ENCODE measurements at places on chromosomes 3 and 15.

- DNase-seq, result no peak
These were observed 84.5 kb downstream of the WDR76 start for GRCh38 chr15:43911235-43911781.

GRCh38 chr15:82181371-82181770, 81.2 kb downstream of the EFL1 start:
- no peak for DNase-seq

- DNase-seq, result no peak
These were observed 986.5 kb downstream of the ROBO2 start for GRCh38 chr3:78026318-78026828.

DNA sequence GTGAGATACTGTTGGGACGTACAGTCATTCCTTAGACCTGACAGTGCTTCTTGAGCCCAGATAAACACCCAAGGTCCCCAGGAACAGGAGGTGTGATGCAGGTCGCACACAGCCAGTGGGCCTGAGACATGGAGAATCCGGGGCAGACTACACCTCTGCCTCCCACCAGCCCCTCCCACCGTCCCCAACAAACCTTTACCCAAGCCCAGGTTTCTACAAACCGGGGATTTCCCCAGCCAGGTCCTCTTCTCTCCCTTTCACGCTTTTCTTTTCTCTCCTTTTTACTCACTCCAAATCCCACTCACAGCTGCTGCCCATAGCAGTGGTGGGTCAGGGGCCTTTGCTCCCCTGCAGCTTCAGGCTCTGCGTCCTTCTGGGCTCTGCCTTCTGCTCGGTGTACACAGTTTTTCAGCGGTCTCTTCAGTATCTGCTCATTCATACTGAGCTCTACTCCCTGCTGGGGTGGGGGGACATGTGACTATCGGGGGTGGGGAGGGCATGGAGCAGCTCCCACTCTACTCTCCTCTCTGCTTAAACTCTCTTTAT, 4.8 kb upstream of the PCSK6 start:
- no peak for DNase-seq
